NCI-H524 (cell line): ENCODE measurements at places on chromosomes 1 and 21.

DNA sequence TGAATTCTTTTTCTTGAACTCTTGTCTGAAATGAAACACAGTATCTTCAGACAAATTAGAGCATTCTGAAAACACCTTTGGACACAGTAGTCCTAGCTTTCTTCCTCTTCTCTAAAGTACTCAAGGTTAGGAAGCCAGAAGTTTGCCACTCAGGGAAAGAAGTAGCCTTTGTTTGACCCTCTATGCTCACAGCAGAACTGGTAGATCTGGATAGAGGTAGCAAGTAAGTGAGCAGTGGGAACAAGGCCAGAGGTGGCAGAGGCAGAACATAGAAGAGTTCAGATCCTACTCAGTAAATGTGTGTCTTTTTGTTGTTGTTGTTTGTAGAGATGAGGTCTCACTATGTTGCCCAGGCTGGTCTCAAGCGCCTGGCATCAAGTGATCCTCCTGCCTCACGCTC, 7.4 kb upstream of the PIGR start:
- no peak for DNase-seq

DNA sequence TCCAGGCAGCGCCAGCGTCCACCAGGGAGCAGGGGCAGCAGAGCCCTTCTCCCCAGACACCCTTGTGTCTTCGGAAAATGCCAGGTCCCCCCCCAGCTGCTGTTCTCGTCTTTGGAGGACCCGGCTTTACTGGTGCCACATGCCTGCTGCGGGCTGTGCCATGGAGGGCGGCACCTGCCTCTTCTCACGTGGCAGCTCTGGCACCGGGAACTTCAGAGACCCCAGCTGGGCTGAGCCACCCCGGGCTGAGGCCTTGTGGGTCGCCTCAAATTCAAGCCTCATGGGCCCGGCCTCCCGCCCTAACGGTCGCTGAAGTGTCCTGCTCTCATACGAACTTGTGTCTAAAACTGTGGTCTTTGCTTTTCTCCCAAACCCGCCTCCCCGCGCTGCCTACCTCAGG, 27.0 kb upstream of the C1orf159 start:
- DNase-seq: no peak

DNA sequence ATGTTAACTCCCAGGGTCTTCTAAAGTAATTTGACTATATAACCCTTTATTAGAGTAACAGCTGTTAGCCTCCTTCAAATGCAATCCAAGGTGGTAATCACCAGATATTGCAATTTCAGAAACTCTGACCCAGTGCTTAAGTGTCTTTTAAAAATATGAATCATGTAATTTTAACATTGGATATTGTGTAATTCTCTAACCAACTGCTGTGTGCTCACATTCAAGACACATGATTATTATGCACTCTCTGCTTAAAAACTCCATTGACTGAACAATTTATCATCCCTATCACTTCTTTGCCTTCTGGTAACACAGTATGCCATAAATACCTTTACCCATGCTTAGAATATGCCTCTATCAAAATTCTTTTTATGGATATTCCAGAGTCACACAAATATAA, 537.4 kb upstream of the RGS18 start:
- DNase-seq: peak; percentile 90

GRCh38 chr21:30733026-30733425, 14.0 kb downstream of the KRTAP21-2 start:
- no peak for DNase-seq

GRCh38 chr1:217673387-217673786, 42.2 kb downstream of the SPATA17 start:
- no peak for DNase-seq

DNA sequence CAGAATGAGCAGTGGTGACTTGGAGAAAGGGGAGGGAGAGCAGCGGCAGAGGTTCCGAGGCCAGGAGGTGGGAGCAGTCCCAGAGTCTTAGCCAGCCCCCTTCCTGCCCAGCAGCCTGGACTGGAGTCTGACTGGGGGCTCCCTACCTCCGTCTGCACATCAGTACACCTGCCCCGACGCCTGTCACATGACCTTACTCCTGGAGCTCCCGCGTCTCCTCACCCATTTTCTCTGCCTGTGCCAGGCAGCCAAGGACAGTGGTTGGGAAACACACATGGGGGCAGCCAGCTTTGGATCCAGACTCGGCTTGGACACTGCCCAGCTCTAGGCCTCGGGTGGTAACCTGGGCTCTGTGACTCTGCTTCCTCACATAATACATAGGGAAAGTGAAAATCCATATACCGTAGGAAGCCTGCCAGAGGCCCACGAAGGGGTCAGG, 16.9 kb downstream of the ACTRT2 start:
- DNase-seq: no peak

GRCh38 chr1:70499695-70500094, 88.6 kb downstream of the CTH start:
- DNase-seq: no peak

GRCh38 chr21:31397515-31397926, 53.5 kb upstream of the TIAM1 start:
- DNase-seq: peak; percentile 69

- DNase-seq: peak; percentile 58
Observed at GRCh38 chr1:43074244-43074643, 97.8 kb downstream of the EBNA1BP2 start.

- DNase-seq: no peak
Observed at GRCh38 chr1:84271441-84272151, 29.9 kb upstream of the SAMD13 start.

- no peak for DNase-seq
Observed at GRCh38 chr1:1203561-1204424, 2.6 kb downstream of the TNFRSF18 start.

- no peak for DNase-seq
Observed at GRCh38 chr1:218156595-218156994, 128.5 kb upstream of the RRP15 start.

- no peak for DNase-seq
Observed at GRCh38 chr1:207071426-207071825, 17.2 kb upstream of the C4BPB start.

DNA sequence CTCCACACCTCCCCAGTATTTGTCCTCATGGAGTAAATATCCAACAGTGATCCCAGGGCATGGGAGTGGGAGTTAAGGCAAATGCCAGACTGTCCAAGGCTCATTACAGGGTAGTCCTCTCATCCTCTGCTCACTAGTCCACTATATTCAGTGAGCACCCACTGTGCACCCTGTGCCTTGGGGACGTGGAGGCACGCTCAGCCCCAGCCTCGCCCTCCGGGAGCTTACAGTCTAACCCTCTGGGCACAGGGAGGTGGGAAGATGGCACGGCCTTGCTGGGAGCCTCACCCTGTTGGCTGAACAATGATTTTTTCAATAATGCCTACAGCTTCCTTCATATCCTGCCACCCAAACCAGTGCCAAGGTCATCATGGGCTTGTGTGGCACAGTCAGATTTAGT, 2.8 kb downstream of the HES2 start:
- no peak for DNase-seq

GRCh38 chr1:118325550-118326225, 140.7 kb upstream of the SPAG17 start:
- peak; percentile 9 for DNase-seq

GRCh38 chr1:20158358-20159070, 19.4 kb downstream of the PLA2G2F start:
- no peak for DNase-seq

- DNase-seq: peak; percentile 5
Observed at GRCh38 chr1:240888039-240888786, 276.3 kb upstream of the GREM2 start.

DNA sequence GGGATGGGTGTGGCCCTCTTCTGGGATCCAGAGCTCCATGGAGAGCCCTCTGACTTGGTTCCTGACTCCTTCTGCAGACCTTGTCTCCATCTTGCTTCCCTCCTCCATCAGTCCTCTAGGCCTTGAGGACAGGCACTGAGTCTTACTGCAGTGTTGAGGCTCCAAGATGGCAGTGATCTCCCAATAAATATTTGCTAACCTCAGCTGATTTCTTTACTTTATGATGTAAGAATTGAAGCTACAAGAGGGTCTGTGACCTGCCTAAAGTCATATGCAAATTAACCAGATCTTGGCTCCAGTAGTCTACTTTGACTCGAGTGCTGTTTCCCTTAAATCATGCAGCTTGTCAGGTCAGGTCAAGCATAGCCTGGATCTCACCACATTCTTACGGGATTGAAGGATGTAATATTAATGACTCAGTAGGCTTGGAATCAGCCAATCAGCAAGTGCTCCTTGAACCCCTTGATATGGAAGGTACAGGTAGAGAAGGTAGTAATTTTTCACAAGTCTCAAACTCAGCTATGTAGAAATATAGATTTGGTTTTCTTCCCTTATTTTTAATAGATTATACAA, 93.0 kb downstream of the CLIC6 start:
- no peak for DNase-seq

- no peak for DNase-seq
Observed at GRCh38 chr1:219460081-219460895, 152.6 kb downstream of the ZC3H11B start.

DNA sequence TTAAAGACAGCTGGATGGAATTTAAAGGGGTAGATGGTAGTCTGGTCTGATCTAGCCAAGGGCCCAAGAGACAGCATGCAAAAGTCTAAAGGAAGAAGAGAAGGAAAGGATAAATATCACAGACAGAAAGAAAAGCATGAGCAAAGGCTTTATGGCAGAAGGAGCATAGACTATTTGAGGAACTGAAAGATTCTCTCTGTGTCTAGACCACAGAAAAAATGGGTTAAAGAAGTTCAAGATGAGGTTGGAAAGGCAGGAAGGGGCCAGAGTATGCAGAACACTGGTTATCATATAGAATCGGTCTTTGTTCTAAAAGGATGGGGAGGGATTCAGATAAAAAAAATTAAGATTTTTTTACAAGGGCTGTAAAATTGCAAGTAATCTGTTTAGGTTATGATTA, 136.8 kb upstream of the SGIP1 start:
- no peak for DNase-seq

GRCh38 chr1:71521655-71522264, 440.9 kb upstream of the ZRANB2 start:
- peak; percentile 37 for DNase-seq

DNA sequence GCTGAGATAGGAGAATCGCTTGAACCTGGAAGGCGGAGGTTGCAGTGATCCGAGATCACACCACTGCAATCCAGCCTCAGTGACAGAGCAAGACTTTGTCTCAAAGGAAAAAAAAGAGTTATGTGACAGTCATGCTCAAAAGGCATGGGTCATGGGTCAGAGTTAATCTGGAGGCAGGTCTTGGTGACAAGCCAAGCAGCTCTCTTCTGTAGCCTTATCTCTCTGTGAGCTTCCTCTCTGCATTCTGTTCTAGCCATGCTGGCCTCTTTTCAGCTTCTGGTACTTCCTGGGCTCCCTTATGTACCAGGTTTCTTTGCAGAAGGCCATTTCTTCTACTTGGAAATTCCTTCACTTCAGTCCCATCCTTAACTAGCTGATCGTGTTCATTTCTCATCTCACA, 63.6 kb downstream of the NGF start:
- no peak for DNase-seq

- DNase-seq: no peak
Observed at GRCh38 chr21:44415073-44416025, 40.0 kb upstream of the LRRC3 start.

DNA sequence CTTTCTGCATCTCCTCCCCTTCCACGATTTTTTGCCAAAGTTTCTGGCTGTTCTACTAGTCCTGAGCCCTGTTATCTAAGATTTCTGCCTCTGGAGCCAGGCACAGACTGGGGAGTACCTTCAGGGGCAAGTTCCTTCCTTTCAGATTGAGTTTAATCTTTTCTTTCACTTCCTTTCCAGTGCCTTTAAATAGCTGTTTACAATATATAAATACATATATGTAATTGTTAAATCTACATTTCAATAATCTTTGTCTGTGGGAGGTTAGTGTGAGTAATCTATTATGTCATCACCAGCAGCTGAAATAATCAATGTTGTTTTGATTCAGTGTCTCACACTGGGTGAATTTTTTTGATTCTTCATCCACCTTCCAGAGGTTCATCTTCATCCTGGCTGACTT, 31.8 kb downstream of the DIPK1A start:
- no peak for DNase-seq

DNA sequence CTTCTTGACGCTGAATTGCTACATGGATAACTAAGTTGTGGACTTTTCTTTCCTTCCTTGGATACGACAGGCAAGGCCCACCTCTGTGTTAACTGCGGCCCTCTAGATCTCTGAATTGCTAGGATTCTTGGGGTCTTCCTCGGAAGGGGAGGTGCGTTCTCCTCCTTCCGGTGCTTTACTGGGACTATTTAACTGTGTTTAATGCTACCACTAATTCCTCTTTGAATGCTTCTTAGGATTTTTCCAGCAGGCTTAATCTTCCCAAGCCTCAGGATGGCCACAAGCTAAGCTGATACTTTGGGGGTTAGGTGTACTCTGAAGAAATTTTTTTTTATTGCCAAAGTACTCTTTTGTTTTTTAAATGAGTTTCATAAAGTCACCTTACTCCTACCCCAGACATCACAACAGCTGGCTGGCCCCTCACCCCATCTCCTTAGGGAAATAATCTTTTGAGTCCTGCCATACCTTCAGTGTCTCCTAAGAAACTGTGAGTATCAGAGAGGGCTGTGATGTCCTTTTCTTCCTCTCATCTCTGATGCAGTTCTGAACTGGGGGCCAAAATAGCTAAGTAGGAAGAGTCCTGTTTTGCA, 21.4 kb downstream of the KIRREL1 start:
- peak; percentile 21 for DNase-seq

- DNase-seq: no peak
Observed at GRCh38 chr21:41251961-41252642, 64.5 kb upstream of the FAM3B start.

GRCh38 chr1:25212725-25213124, 19.6 kb downstream of the SYF2 start:
- DNase-seq: no peak
